Stimulated activated CD4-positive, alpha-beta T cell treated with anti-CD3 and anti-CD28 coated beads, Interleukin-1b, Interleukin-23, amount 100 ng/mL, for 4 hours (primary cell): ENCODE measurements at places on chromosomes 3 and 15.

GRCh38 chr3:57080171-57080570, 19.7 kb downstream of the SPATA12 start:
- no peak for DNase-seq

- DNase-seq = no peak
These were observed 52.7 kb downstream of the TRIM71 start for GRCh38 chr3:32870373-32871095.

DNA sequence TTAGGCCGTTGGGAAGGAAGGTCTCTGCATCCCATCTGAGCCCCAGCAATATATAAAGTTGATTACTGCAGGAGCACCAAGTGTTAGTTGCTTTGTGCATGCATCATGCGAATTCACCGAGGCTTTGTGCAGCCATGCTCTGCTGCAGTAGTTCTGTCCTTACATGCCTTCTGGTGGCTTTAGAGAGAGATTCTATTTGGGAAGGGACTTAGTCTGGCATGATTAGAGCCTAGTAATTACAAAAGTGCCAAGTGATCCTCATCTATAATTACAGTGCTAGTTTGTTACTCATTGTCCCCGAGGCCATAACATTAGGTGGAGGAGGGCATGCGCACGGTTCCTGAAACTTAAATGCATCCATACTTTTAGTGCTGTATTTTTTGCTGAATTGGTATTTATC, 353.6 kb downstream of the CNTN4 start:
- no peak for DNase-seq

DNA sequence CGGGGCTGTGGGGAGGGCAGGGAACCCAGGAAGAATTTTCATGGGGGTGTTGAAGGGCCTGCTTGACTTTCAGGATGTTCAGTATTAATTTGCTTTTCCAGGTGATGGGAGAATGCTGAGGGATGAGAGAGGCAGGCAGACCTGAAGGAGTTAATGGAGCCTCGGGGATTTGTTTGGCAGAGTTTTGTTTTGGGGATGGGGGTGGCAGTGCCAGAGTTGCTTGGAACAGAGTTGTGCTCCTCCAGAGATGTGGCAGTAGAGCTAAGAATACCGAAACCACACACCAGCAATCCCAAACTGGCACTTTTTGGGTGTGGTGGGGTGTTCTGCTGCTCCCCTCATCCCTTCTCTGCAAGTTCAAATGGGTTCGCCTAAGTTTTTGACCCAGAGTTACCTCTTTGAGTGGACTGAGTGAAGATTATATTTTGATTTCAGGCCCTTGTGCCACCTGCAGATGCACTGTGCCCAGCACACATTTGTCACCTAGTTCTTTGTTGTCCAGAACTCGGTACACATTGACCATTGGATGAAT, 1.6 kb downstream of the BOC start:
- no peak for DNase-seq

GRCh38 chr3:83063446-83063845, 1302.0 kb upstream of the GBE1 start:
- no peak for DNase-seq

- DNase-seq = no peak
These were observed 952.6 kb downstream of the AGBL1 start for GRCh38 chr15:87032295-87032694.

DNA sequence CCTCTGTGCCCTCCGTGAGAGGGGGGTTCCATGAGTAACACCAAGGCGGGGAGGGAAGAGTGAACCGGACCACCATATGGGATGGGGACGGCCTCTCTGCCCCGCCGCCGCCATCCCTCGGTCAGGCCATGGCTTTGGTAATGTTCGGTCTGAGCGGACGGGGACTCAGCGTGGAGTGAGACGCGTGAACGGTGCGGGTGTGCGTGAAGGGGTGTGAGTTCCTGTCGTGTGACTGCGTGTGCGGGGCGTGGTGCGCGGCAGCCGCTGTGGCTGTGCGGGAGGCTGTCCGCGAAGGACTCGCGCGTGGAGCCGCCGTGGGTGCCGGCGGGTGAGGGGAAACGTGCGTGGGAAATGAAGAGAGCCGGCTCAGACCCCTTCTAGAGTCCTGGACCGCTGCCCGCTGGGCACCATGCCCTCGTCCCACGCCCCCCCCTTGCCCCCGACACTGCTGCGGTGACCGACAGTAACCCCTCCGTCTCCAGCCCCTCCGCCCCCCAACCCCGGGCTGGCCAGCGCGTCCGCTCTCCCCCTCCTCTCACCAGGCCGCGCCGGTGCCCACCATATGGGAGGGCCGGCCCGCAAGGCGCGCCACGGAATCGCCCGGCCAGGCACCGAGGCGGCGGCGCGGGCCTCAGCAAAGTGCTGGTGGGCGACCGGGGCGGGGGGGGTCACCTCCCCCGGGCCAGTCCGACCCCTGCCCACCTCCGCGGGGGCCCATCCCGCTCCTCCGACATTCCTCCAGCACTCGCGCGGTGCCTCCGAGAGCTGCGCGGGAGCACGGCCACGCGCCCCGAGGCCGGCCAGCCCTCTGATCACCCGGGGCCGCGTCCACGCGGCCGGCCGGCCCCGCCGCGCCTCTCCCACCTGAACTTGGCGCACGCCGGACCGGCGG, 589 bp downstream of the KLF15 start:
- no peak for DNase-seq

DNA sequence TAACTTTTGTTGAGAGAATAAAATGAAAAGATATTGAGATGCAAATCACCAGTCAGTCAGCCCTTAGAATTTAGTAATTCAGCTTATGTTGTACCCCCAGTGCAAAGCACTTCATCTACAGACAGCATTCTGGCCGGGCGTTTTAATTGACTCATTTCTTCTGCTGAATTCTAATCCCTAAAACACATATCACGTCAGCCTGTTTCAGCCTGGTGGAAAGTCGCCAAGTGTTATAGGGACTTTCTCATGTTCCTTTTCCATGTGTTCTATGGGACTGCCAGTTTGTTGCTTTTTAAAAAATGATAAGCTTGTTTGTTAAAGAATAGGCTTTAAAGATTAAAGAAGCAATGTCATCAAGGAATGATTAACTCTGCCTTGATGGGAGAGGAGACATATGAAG, 169.7 kb upstream of the BFSP2 start:
- no peak for DNase-seq

DNA sequence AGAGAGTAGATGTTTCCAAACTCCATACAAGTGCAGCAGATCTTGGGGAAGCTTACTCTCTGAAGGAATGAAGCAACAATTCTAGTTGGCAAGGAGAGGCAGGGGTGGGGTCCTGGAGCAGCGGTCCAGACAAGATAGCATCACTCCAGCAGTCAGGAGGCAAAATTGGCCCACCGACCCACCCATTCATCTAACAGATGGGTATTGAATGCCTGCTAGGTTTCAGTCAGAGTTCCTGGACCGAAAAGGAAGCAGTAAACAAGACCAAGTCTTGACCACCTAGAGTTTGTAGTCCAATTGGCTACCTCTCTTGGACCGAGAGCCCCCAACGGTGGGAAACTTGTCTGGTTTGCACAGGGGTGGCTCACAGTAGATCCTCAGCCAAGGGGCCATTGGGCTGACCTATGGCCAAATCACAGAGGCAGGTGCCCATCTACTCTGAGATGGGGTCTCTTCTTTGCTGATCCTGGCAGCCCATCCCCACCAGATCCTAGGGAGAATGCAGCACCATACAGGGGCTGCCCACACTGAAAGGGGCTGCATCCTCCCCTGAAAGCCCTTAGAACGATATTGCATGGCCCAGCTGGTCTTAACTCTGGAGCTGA, 74.3 kb downstream of the CORO2B start:
- no peak for DNase-seq

GRCh38 chr3:140007911-140008869, 73.2 kb downstream of the CLSTN2 start:
- DNase-seq = no peak

- no peak for DNase-seq
These were observed 177.4 kb upstream of the TRIM42 start for GRCh38 chr3:140500473-140500872.

- DNase-seq = no peak
These were observed 57.9 kb downstream of the TRAK1 start for GRCh38 chr3:42148982-42149432.

- DNase-seq = no peak
These were observed 30.4 kb upstream of the KLF13 start for GRCh38 chr15:31296219-31296645.

DNA sequence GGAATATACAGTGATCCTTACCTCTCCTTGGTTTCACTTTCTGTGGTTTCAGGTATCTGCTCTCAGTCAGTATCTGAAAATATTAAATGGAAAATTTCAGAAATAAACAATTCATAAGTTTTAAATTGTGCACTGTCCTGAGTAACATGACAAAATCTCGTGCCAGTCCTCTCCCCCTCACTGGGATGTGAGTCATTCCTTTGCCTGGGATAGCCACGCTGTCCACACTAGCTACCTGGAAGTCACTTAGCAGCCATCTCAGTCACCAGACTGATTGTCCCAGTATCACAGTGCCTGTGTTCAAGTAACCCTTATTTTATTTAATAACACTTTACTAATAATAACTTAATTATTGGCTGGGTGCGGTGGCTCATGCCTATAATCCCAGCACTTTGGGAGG, 15.3 kb upstream of the KLHL25 start:
- no peak for DNase-seq

DNA sequence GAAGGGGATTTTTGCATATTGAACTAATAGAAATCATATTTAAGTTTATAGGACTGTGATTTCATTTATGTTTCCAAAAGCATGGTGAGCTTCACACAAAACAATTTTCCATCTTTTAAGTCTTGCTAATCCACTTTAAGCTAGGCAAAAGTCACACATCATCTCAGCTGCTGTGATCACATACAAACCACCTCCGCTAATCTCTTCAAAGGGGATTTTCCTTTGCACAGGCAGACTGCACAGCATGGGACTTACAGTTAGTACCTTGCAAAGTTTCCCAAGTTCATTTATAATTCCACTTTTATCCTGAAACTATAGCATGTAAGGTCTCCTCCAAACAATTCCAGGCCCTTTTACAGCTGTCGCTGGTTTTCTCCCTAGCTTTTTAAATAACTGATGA, 225.1 kb upstream of the CNTN3 start:
- DNase-seq = no peak

DNA sequence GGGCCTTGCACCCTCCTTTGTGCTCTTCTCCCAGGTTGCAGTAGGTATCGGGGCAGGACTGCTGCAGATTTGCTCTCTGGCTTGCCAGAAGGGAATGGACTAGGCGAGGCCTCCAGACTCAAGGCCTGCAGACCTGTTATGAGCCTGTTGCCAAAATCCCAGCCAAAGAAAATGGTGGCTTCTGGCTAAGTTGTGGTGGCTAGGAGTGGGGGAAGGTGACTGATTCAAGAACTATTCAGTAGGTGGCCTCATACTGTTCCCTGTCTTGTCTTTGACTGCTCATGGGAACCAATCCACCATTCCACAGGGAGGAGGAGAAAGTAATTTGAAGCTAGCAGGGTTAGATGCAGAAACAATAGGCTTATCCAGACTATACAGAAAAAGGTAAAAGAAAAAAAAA, 380.4 kb upstream of the PROK2 start:
- no peak for DNase-seq

GRCh38 chr3:47409688-47410416, 29.0 kb downstream of the PTPN23 start:
- no peak for DNase-seq

GRCh38 chr15:100572362-100572983, 29.5 kb downstream of the LINS1 start:
- DNase-seq = no peak

GRCh38 chr15:26635614-26636013, 137.3 kb downstream of the GABRB3 start:
- no peak for DNase-seq

- no peak for DNase-seq
These were observed 93.1 kb upstream of the KBTBD8 start for GRCh38 chr3:66904831-66905493.

GRCh38 chr3:126105691-126106187, 21.8 kb upstream of the SLC41A3 start:
- no peak for DNase-seq

- no peak for DNase-seq
These were observed 49.0 kb upstream of the DUT start for GRCh38 chr15:48282216-48282615.

- DNase-seq = no peak
These were observed 191.1 kb downstream of the KLF13 start for GRCh38 chr15:31517711-31518110.

- DNase-seq = no peak
These were observed 17.0 kb downstream of the MAGI1 start for GRCh38 chr3:66021731-66022131.

- no peak for DNase-seq
These were observed 384.7 kb downstream of the EDEM1 start for GRCh38 chr3:5572168-5572567.

DNA sequence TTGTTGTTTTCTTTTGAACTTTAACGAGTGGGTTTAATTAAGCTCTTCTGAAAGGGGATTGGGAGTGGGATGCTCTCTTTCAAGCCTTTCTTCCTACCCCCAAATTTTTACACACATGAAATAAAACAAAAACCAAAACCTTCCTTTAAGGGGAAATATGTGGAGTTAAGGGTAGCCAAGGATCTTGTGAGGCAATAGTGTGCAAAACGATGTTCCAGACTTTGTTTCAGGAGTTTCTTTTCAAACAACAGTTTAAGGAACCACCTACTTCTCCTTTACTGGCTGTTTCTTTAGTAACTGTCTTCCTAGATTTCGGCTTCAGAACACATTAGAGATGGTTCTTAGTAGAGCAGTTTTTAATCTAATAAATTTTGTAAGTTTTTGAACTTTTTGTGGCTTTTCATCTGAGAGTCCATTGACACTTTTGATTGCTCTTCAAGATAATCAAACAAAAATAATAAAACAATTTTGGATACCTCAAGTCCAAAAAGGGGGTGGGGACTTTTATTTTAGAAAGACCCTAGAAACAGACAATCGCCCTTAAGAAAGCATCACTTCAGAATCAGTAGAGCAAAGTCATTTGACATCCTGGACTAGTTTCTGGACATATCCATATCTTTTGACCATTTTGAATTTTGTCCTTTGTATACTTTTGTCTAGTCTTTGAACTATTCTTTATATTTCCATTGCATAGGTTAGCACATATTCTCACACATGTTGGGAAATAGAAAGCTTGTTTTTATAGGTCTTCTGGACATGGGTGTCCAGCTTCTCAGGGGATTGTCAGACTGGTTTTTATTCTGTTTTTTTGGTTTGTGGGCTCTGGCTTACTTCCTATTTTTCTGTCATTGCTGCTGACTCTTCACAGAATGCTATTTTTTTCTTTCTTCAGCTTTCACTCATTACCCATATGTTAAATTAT, 6.0 kb downstream of the DIPK2A start:
- no peak for DNase-seq

GRCh38 chr3:58728723-58729122, 62.1 kb upstream of the FAM3D start:
- DNase-seq = no peak

- DNase-seq = no peak
These were observed 36.3 kb downstream of the ALG1L2 start for GRCh38 chr3:130117933-130118332.

GRCh38 chr15:69156736-69157381, 3.6 kb upstream of the GLCE start:
- no peak for DNase-seq
